ENCODE measurements at places on chromosomes 1 and 21.

DNA sequence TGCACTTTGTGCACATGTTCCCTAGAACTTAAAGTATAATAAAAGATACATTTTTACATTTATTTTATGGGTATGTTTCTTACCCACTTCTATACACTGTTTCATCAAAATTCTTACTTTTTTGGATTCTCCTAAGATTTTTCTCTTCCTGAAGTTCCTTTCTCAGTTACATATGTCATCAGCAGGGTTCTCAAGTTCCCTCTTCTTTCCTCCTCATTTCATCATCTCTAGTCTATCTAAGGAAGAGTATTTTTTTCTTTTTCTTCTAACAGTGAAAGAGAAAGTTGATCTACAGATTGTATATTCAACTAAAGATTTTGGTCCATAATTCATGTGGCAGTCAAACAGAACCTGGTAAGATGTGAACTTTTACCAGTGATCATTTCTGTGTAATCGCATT is 41.2 kb upstream of the CYYR1 start:
- no peak for DNase-seq

DNA sequence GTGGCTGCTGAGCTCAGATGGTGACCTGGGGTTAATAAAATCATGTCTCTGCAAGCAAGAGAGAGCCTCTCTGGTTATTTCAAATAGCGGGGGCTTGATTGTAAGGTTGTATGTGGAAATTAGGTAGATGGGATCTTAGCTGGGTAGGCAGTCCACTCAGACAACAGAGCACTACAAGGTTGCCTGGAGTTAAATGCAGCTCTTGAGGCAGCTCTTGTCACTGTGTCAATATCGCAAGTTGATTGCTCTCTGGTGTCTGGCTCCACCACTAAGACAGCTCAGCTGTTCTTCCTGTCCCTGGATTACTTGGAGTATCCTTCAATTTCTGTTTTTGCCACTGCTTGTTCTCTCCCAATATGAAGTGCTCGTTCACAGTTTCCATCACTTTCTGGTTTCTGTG is 93.8 kb downstream of the C21orf91 start:
- DNase-seq: no peak

DNA sequence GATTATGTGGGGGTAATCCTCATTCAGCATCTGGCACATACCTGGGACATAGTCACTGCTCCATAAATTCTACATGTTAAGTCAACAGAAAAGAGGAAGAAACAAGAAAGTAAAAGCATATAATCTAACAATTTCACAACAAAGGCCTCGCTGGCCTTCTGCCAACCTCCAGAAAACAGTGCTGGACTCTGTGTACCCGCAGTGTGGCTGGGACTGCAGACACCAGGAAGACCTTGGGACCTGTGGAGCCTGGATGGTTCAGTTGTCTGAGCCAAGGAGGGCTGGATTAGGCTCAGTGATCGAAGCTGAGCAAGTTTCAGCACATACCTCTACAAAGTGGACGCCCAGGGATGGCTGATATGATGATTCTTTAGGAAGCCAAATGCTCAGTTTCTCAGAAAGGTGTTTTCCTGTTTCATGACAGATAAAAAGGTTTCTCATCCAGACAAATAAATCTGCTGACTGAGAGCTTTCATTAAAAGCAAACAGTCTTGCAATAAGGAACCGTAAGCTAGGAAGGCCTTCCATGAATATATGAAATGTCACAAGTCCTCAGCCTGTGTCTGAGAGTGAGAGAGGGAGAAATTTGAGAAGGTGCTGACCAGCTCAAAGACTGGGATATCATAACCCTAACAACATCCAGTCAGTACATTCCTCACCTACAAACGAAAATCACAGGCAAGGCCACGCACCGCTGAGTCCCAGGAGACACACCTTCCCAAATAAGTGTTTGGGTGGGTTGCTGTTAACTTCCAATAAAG is 48.4 kb downstream of the CAPZB start:
- no peak for DNase-seq

DNA sequence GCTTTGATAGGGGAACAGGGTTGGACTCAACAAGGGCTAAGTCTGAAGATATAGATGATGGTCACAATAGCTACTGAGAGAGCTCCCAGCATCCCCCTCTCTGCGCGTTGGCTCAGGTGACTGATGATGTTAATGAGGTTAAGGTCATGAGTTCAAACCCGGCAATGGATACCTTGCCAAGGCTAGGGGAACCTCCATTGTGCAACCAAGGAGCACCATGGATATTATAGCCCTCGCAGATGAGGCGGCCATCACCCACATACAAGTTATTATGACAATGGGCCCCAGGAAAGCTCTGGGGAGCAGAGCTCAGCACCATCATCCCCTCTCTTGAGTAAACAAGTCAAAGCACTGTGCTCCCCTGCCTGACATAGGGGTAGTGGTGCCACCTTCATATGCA is 8.2 kb downstream of the KCNA2 start:
- DNase-seq: no peak

GRCh38 chr21:18443701-18444100 is 40.1 kb upstream of the TMPRSS15 start:
- DNase-seq: no peak

Data from cortex of kidney (tissue), 1 donor.